ENCODE measurements at places on chromosomes 4 and X.

DNA sequence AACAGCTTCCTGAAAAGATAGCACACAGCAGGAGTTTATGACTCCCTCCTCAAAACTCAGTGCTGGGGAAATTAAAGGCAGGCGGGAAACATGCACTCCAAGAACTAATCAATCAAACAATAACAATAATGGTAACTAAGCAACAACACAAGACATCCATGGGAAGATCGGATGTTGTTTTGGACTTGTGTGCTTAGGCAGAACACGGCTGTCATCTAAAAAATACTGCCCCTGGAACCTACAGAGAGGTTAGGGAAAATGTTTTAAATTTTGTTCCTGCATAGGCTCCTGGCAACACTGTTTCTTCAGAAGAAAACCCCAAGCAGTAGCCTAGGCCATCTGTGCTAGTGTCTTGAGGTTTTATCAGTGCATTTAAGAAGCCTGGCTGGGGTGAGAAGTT lies 1378.2 kb downstream of the STIM2 start:
- H3K36me3 ChIP-seq, result no peaks in the 10 kb centered on the region
- H3K4me3 ChIP-seq, result no peak overlapping the region
- no peak overlapping the region for H3K27ac ChIP-seq
- H3K4me1 ChIP-seq, result no peaks in the 10 kb centered on the region

DNA sequence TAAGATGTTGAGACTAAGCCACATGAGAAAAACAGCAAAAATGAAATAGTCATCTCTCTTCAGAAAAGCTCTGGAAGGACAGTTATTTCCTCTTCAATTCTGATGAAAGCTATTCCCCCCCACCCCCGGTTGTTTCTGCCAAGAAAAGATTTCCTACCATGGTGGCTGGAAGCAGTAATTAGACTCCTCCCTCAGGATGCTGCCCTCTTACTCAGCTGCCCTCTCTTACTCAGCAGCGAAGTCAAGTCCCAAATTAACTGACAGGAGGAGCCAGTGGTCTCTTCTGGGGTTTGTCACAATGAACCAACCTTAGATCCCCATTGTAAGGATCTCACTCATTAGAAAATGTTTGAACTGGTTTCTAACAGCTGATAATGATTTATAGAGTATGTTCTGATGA lies 38.0 kb downstream of the GPM6B start:
- no peak for DNase-seq
- no peaks in the 10 kb centered on the region for H3K4me1 ChIP-seq
- no peak overlapping the region for H3K27ac ChIP-seq

DNA sequence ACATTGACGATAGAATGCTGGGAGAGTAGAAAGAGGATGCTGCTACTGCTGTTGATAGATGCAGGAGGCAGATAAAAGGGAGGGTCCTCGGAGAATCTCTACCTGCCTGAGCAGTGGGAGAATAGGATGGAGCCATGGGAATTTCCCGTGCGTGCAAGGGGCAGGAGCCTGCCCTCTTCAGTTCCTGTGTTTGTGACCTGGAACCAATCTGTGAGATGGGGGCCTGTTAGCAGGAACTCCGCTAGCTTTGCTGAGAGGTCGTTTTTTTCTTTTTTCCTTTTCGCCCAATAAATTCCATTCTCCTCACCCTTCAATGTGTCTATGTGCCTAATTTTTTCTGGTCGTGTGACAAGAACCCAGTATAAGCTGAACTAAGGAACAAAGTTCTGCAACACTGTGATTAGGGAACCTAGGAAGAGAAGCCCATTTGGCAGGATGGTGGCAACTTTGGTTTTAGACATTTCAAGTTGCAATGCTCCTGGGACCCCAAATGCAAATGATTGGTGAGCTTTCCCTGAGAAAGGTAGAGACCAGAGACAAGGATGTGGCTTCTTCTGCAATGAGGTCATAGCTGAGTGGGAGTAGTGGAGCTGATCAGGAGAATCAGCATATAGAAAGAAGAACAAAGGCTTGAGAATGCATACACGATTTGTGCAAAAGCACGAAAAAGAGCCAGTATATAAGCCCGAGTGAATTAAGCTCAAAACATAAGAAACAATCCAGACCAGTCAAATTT lies 23.9 kb downstream of the SLC39A8 start:
- no peaks in the 10 kb centered on the region for H3K36me3 ChIP-seq
- no peaks in the 10 kb centered on the region for H3K4me1 ChIP-seq
- H3K27ac ChIP-seq, result no peak overlapping the region
- H3K4me3 ChIP-seq, result no peak overlapping the region

DNA sequence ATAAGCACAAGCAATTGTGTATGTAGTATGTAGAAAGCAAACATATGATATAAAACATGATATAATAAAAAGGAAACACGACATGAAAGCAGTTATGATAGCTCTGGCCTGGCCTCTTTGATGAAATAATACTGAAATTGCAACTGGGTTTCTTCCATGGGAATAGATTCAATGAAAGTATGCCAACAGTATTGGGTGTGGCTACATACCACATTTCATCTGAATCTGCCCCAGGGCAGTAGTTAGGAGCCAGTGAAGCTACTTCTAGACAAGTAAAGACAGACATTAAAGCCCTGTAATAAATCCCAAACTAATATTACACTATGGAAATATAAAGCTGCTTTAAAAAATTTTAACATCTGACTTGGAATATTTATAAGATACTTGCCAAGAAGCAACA lies 207.3 kb downstream of the FBXW7 start:
- no peak for DNase-seq
- H3K27ac ChIP-seq, result no peak overlapping the region
- H3K4me1 ChIP-seq, result no peaks in the 10 kb centered on the region
- no peak overlapping the region for H3K4me3 ChIP-seq
- H3K27me3 ChIP-seq, result no peaks in the 10 kb centered on the region
- H3K36me3 ChIP-seq, result peaks cover 41% of the 10 kb centered on the region

DNA sequence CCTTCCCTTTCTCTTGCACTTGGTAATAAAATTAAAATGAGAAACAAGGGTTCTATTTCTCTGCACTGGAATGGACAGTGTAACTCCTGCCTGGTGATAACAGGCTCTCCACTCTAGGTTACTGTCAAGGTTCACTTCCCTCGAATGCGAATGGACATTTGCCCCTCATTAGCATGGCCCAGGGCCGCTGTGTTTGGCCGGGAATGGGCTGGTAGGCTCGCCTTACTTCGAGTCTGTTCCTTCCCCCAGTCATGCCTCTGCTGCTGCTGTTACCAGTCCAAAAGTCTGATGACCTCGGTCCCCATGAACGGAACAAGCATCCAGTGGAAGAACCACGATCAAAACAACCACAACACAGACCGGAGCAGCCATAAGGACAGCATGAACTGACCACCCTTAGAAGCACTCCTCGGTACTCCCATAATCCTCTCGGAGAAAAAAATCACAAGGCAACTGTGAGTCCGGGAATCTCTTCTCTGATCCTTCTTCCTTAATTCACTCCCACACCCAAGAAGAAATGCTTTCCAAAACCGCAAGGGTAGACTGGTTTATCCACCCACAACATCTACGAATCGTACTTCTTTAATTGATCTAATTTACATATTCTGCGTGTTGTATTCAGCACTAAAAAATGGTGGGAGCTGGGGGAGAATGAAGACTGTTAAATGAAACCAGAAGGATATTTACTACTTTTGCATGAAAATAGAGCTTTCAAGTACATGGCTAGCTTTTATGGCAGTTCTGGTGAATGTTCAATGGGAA lies 61.5 kb downstream of the EDNRA start:
- no peak overlapping the region for H3K4me3 ChIP-seq
- no peaks in the 10 kb centered on the region for H3K4me1 ChIP-seq
- no peak overlapping the region for H3K27ac ChIP-seq
- no peaks in the 10 kb centered on the region for H3K27me3 ChIP-seq
- H3K36me3 ChIP-seq, result no peaks in the 10 kb centered on the region

DNA sequence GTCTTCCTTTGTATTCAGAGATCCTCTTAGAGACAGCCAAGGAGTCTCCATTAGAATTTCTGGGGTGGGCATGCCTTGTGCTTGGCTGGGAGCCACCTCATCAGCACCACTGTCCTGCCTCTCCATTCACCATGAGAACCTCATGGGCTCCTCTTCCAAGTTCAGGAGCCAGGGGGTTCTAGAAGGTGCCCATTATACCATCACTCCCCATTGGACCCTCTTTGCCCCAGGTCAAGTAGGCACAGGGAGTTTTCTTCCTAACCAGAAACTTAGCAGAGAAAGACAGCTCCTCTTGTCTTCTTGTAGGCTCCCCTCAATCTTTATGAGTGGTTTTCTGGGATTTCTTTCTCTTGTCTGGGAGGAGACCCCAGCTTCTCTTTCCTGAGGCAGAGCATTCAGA lies 31.1 kb downstream of the ASMT start:
- H3K27ac ChIP-seq, result no peak overlapping the region
- H3K4me3 ChIP-seq, result no peak overlapping the region

DNA sequence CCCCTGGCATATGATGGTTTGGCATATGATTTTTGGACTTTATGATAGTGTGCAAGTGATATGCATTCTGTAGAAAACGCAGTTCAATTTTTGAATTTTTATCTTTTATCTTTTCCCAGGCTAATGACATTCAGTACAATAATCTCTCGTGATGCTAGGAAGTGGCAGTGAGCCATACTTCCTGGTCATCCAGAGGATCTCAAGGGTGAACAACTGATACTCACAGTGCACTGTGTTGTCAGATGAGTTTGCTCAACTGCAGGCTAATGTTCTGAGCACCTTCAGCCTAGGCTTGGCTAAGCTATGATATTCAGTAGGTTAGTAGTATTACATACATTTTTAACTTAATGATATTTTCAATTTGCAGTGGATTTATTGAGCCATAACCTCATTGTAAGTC lies 405.3 kb downstream of the PCDH7 start:
- no peaks in the 10 kb centered on the region for H3K27me3 ChIP-seq
- DNase-seq, result no peak
- H3K36me3 ChIP-seq, result no peaks in the 10 kb centered on the region
- H3K4me3 ChIP-seq, result no peak overlapping the region

Measured in transverse colon (tissue), 4 donors.